ENCODE measurements at places on chromosomes 2 and 18. TPM values are rescaled to one million over a fixed set of nuclear protein-coding genes. Genes with fewer than 3 reads are reported as not detected.

The PTH2R gene
- total RNA-seq, result not detected

The ANKRD53 gene
- total RNA-seq, result 0.28 TPM

The SERPINB3 gene
- total RNA-seq, result not detected

The SAG gene
- not detected for total RNA-seq

The SCG2 gene
- total RNA-seq, result 1.5 TPM

Measured in regular cardiac myocyte (primary cell).